GM23248 (cell line): ENCODE measurements at places on chromosomes 4 and X. TPM values are rescaled to one million over a fixed set of nuclear protein-coding genes. Genes with fewer than 3 reads are reported as not detected.

Gene GAGE12F
- not detected in 2 replicates for total RNA-seq

GRCh38 chrX:56764975-56765791 lies 36.1 kb downstream of the NBDY start:
- no peak overlapping the region for H3K4me3 ChIP-seq
- DNase-seq = no peak
- peaks cover 24% of the 10 kb centered on the region for H3K4me1 ChIP-seq
- no peaks in the 10 kb centered on the region for H3K36me3 ChIP-seq

Gene AFF1
- 11.8 and 13.8 TPM in 2 replicates for total RNA-seq

DNA sequence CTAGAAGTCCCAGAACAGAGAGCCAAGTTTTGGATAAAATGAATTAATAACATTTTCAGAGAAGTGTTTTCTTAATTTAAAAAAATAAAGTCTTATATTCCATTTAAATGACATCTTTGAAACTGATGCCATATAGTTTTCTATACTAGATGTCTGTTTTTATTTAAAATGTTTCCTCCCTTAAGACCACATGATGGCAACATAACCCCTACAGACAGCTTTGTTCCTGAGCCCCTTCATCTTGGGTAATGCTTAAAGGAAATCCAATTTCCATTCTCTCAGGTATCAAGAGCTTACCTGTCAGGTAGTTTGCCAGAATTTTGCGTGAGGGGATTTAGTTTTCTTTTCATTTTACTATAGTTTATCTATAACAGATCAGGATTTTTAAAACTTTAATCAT lies 181.4 kb upstream of the UGT8 start:
- H3K27me3 ChIP-seq = no peaks in the 10 kb centered on the region
- no peak overlapping the region for H3K27ac ChIP-seq
- no peaks in the 10 kb centered on the region for H3K36me3 ChIP-seq
- H3K4me3 ChIP-seq = no peak overlapping the region
- DNase-seq = no peak
- no peaks in the 10 kb centered on the region for H3K4me1 ChIP-seq

DNA sequence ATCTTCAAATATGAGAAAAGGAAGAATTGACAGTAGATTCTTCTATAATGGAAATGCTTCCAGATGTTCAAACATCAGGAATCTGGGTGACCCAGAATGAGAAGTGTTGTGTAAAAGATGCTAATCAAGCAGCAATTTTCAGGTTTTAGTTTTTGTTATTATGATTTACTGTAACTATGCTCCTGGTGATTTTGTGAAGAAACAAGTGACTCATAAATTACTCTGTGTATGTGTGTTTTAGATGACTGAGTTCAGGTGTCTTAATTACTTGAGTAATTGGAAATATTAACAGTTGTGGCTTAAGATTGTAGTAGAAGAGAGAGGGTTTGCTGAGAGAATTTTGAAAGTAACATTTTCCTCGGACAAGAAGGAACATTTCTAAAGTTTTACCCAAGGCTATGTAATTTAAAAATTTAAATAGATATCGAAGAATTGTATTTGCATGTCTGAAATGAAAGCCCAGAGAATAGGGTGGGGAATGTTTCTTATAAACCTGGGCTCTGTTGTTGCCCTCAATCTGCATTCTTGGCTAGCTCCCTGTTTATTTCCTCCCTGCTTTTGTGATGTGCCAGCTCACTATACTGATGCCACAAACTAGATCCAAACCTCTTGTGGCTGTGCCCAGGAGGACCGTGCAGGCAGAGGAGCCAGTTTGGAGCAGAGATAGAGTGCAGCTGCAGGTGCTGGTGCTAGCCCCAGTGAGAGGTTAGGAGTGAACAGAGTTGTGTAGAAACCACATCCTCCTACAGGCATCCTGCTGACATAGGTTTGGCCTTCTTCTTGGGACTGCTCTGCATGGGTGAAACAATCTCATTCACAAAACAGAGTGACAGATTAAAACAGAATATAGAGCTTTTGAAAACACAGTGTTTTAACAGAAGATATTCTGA lies 25.4 kb upstream of the TNIP3 start:
- H3K27ac ChIP-seq = no peak overlapping the region
- H3K36me3 ChIP-seq = no peaks in the 10 kb centered on the region
- no peaks in the 10 kb centered on the region for H3K27me3 ChIP-seq
- no peak for DNase-seq
- no peak overlapping the region for H3K4me3 ChIP-seq

GRCh38 chrX:141839856-141840255 lies 1.7 kb downstream of the MAGEC3 start:
- no peak overlapping the region for H3K4me3 ChIP-seq
- no peaks in the 10 kb centered on the region for H3K4me1 ChIP-seq
- no peak overlapping the region for H3K27ac ChIP-seq
- H3K36me3 ChIP-seq = no peaks in the 10 kb centered on the region

GRCh38 chrX:71910986-71911730 lies 513 bp downstream of the NHSL2 start:
- no peaks in the 10 kb centered on the region for H3K4me1 ChIP-seq
- peak overlapping the region; percentile 73 for H3K4me3 ChIP-seq
- H3K36me3 ChIP-seq = no peaks in the 10 kb centered on the region
- peak; percentile 40 for DNase-seq
- H3K27me3 ChIP-seq = no peaks in the 10 kb centered on the region

DNA sequence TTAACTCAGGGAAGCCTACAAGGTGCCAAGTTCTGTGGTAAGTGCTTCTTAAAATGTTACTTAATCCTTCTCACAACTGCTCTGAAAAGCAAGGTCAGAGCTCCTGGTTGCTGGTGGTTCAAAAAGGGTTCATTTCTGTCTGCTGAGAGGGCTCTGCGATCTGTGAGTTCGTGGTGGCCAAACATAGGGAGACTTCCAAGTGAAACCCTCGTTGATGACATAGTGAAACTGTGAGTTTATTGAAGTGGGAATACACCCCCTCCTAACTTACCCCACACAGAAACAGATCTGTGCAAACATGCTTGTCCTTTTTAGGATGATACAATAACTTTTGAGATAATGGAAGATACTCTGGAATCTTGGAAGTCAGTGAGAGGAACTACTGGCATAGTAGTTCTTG lies 164.8 kb upstream of the PGRMC2 start:
- peaks cover 45% of the 10 kb centered on the region for H3K4me1 ChIP-seq
- H3K27ac ChIP-seq = no peak overlapping the region
- H3K36me3 ChIP-seq = no peaks in the 10 kb centered on the region
- H3K27me3 ChIP-seq = no peaks in the 10 kb centered on the region

DNA sequence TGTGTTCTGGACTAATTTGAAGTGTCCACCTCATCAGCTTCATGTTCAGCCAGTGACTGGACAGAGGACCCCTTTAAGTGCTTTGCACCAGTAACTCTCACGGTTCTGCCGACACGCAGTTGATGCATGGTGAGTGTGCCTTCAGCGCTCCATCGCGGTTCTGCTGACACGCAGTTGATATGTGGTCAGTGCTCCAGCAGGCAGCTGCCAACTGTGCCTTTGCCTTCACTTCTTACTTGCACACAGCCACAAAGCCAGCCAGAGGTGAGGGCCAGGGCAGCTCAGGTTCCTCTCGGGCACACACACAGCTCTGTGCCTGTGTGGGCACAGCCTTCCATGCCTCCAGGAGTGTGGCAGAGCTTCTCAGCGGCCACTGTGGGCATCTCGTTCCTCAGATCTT lies 12.4 kb downstream of the NKX1-1 start:
- no peak overlapping the region for H3K27ac ChIP-seq
- H3K36me3 ChIP-seq = peaks cover 2% of the 10 kb centered on the region; the same call in 1 of the 2 replicates
- no peaks in the 10 kb centered on the region for H3K27me3 ChIP-seq
- H3K4me3 ChIP-seq = no peak overlapping the region
- H3K4me1 ChIP-seq = no peaks in the 10 kb centered on the region
